ENCODE measurements at places on chromosomes 3 and 15.

GRCh38 chr3:186097317-186097662, 11.6 kb downstream of the ETV5 start:
- no peak for DNase-seq

GRCh38 chr3:139630542-139630941, 47.2 kb downstream of the NMNAT3 start:
- DNase-seq, result no peak

DNA sequence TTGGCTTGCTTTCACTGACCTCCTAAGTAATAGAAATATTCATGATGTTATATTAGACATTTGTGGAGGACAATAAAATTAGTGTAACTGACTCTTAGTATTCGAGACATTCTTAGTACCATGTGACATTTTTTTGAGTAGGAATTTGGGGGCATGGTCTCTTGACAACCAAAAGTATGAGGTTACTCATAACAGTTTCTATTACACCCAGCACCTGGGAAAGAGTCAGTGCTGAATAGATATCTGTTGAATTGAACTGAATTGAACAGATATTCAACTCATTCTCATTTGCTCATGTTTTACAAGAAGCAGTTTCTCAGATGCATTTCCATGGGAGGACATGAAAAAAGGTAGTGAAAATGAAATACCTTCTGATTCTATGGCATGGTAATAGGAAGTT, 84.4 kb downstream of the CMSS1 start:
- DNase-seq, result no peak

DNA sequence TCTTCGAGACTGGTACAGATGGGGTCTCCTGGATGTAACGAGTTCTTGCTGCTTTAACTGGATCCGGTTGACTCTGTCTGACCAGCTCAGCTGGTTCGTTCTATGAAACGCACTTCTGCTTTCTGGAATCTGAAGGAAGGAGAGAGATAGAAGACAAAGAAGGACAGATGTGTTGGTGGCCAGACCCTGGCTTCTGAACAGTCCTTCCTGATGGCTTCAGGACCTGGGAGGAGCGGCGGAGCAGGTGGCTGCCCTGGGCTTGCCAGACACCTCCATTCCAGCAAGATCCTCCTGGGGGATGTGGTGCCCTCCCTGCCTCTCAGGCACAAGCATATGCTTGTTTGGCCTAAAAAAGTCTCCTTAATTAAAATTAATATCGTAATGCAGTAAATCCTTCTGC, 99.9 kb downstream of the APBA2 start:
- no peak for DNase-seq

DNA sequence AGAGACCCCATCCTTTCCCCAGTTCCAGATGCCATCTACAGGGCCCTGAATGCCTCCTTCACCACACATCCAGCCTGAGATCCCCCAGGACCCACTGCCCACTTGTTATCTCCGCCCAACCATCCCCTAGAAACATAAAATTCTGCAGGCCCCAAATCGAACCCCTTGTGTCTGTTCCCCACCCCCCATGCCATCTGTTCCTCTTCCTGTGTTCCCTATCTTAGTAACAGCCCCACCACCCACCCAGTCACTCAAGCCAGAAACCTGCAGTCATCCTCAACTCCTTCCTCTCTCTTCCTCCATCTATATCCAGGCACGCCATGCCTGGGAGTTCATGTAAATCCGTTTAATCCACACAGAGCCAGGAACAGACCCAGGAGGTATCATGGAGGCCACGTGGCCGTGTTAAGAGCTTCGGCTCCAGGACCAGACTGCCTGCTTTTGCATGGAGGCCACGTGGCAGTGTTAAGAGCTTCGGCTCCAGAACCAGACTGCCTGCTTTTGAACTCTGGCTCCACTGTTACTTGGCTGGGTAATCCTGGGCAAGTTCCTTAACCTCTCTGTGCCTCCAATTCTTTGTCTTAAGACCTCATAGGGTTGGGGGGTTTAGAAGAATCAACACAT, 4.8 kb downstream of the CSRNP1 start:
- no peak for DNase-seq

DNA sequence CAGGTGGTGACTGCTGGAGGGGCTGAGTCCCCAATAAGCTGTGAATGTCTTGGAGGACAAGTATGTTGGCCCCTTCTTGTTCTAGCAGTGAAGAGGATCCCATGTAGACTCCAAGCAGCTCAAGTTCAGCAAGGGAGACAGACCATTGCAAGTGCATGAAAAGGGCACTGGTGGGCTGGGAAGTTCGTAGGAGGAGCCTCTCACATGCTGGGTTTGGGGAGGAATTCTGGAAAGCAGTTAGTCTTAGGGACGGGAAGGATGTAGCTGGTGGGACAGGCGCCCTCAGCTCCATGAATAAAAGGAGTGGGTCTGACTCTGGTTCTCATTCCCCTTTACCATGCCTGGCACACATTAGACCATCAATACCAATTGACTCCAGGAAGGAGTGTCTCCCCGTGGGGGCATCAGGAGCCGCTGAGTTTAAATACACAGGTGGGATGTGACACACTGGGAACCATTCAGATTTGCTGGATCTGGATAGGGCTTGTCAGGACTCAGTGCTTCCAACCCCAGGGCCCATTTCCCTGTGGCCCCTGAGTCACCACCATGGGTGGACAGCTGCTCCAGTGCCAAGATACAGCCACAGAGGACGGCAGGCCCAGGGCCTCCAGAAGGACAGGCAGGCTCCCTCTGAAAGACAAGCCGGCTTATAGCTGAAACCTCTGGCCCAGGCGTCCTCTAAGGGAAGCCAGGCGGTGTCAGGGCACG, 552 bp upstream of the XYLB start:
- DNase-seq, result no peak

- DNase-seq, result no peak
Observed at GRCh38 chr15:65937476-65937875, 68.2 kb downstream of the RAB11A start.

GRCh38 chr3:191331388-191331787, 1.1 kb upstream of the UTS2B start:
- no peak for DNase-seq

DNA sequence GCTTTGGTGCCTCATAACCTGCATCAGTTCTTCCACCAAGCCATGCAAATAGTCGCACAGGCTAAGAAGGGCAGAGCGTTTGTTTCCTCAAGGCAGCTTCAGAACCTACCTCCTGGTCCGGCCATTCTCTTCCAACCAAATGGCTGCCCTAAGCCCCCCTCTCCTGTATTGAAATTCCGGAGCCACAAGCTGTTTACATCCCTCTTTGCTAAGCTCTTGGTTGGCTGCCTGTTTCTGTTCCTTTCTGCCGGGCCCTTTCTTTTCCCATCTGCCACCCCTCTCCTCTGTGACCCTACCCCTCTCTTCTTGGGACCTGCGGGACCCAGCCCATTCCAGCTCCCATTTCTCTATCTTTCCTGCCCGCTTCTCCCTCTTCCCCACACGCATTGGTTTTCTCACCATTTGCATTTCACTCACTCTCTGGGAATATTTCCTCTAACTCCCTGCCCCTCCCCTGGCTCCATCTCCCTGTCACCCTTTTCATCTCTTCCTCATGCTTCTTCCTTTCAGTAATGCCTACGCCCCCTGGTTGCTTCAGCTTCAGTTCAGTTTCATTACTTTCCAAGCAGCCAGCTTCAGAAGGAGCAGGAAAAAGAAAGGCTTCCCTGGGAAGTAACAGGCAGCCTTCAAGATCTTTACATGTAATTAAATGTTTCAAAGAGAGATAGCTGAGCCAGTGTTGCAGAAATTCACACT, 113.5 kb downstream of the RAB11A start:
- no peak for DNase-seq

GRCh38 chr3:105246536-105246935, 120.2 kb upstream of the ALCAM start:
- DNase-seq, result no peak

DNA sequence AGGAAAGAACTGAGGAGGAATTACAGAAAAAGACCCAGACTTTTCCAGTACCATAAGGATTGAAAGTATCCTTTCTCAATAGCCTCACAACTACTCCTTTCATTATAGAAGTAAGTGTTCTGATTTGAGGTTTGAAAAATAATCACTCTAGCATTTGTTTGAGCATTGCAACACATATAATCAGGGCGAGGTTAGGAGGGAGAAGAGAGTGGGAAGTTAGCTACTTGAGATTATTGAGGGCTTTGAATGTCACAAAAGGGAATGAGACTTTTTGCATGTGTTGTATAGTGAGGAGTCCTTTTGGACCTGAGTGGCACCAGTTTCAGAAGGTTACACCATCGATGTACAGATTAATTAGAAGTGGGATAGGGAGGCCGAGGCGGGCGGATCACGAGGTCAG, 65.2 kb upstream of the TNIK start:
- DNase-seq, result no peak

- DNase-seq, result no peak
Observed at GRCh38 chr15:87490666-87491065, 765.9 kb downstream of the NTRK3 start.

DNA sequence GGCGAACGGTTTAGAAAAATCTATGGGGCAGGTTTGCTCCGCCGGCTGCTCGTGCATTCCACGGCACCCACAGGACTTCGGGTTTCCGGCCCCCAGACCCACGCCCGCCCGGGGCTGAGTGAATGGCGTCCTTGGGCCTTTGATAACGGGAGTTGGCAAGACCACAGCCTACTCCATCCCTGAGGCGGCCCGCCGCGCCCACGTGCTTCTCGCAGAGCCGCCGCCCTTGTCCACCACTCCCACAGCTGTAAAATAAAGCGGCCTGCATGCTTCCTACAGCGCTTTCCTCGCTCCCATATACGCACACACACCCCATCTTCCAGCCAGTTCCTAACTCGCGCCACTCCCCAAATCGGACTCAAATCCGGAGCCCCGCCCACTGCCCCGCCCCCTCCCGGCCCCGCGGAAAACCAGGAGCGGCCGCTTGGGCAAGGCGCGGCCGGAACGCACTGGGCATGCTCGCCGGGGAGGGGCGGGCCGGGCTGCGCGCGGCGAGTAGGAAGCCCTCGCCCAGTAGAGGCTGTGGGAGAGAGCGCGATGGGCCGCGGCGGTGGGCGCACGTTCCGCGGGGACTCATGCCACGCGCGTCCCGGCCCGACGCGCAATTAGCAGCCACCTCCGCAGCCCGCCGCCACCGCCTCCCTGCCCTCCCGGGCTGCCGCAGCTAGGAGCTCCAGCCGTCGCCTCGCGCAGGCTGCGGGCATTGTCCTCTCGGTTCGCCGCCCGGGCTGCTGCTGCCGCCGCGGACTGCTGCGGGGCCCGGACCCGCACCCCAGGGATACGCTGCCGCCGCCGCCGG, at the start of gene RAP2B:
Gene RAP2B, plus strand, starts transcription at position 513 of the 799 bp plus-strand sequence. CDS start 468 bp downstream, outside the sequence.
- peak; percentile 96 for DNase-seq

DNA sequence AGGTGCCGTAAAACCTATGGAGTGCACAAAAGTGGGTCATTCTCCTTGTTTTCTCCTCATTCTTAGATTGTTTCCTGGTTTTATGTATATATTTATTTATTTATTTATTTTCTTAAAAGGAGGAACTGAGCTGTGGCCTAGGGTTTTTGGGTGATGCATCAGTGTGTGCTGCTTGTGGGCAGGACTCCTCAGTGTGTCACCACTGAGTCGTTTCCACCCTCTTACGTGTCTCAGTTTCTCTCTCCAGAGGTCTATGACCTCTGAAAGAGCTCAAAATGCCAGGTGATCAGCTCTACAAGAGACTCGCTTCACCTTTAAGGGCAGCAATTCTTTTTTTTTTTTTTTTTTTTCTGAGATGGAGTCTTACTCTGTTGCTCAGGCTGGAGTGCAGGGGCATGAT, 72.9 kb downstream of the CD200 start:
- no peak for DNase-seq

DNA sequence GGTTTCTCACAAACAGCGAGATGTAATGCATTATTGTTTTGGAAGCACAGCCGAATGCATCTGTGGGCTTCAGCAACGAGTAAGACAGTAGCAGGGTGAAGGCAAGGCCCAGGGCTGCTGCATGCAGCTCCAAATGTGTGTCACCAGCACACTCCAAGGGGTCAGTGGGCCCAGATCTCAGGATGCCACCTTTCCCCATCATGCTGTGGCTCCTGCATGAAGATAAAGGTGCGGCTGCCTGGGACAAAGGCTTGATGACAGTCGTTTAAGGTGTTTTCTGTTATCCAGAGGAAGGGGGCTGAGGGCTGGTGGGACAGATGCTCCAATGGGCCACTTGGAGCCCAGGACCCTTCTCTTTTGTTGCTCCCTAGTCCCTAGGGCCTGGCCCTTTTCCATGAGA, 13.2 kb downstream of the C3orf22 start:
- no peak for DNase-seq

GRCh38 chr15:56148064-56148463, 95.6 kb downstream of the RFX7 start:
- DNase-seq, result no peak

- DNase-seq, result peak; percentile 65
Observed at GRCh38 chr3:10157031-10157430, 7.7 kb upstream of the IRAK2 start.

- DNase-seq, result no peak
Observed at GRCh38 chr15:69980341-69981059, 117.2 kb downstream of the TLE3 start.

DNA sequence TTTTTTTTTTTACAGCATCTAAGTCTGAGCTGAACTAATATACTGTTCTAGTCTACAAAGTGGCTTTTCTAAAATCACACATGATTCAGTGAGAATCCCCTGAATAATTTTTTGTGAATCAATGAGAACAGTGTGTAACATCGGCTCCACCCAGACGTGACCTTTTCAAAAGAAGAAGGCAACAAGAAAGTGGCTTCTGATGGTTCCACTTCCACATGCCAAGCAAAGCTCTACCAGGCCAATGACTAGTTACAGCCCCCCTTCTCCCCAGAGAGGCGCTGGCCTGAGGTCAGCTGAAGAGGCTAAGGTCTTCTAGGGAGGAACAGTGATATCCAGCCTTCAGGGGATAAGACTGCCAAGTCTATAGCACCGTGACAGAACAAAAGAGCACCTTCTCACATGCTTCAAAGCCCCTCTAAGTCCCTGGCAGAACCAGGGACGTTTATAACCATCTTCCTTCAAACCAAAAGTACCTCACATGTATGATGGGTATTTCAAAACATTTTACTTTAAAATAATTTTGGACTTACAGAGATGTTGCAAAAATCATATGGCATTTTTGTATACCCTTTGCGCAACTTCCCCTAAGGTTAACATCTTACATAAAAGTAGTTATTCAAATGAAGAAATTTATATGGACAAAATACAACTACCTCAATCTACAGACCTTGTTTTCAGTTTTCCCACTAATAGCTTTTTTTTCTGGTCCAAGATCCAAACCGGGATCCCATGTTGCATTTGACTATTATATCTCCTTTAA, 177.9 kb downstream of the OSBPL10 start:
- no peak for DNase-seq

GRCh38 chr3:168862466-168862865, 766.7 kb upstream of the GOLIM4 start:
- DNase-seq, result no peak

DNA sequence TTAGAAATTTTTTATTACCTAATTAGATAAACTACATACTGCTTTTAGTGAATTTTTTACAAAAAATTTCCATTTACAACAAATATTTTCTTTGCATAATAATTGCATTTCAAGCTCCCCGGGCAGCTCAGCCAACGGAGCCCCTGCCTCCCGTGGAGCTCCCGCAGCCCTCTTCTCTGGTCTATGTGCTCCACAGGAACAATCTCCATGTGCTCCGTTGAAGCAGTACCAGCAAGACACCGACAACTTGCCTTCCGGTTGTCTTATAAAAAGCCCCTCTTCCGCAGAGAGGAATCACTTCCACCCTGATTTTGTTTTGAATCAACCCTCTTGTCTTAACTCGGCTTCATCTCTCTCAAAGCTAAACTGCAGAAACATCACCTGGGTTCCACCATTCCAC, 46.9 kb upstream of the CHD2 start:
- no peak for DNase-seq

Data from muscle of back (tissue), 13 donors.